Endodermal cell (in vitro differentiated cells): ENCODE measurements at places on chromosomes 7 and 10. TPM values are rescaled to one million over a fixed set of nuclear protein-coding genes. Genes with fewer than 3 reads are reported as not detected.

Gene ZNF425
- total RNA-seq = 2.6 and 2.7 TPM in 2 replicates

Gene OR2A7
- total RNA-seq = 4.1 and 4.8 TPM in 2 replicates

DNA sequence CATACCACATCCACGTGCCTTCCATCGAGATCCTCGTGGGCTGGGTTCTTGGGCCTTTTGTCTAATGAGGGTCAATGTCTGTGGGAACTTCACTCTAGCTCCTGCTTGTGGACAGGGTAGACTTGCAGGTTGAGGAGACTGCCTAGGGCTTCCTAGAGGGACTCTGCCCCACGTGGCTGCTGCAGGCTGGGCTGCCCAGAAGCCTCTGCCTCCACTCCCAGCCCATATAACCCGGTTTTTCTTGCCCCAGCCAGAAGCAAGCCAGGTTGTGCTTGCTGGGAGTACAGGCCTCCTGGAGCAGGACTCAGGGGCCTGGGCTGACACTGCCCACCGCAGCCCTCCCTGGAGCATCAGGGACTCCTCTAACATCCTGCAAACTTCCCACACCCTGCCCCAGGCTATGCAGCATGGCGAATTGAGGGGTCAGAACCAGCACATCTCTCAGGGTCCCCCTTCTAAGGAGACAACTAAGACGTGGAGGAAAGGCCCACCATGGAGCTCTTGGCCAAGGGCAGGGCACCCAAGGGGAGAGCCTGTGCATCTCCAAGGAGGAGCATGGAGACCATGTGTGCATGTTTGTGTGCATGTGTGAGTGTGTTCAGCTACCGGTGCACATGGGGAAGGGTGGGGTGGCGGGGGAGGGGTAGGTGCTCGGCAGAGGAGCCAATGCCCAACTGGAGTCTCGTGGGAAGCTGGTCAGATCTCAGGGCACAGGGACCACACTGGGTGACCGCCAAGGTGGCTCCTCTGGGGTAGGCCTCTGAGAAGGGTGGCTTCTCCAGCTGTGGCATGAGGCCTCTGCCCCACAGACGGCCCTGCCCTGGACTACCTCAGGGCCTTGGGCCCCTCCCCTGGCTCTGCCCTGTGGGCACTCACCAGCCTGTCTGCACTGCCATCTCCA lies 62.6 kb downstream of the RASGEF1A start:
- H3K27ac ChIP-seq = no peak overlapping the region
- H3K36me3 ChIP-seq = no peaks in the 10 kb centered on the region
- H3K4me1 ChIP-seq = no peaks in the 10 kb centered on the region
- DNase-seq = no peak
- no peak overlapping the region for H3K4me3 ChIP-seq
- no peaks in the 10 kb centered on the region for H3K27me3 ChIP-seq

Gene FRMD4A
- total RNA-seq = 18.8 and 22.3 TPM in 2 replicates
